Upper lobe of right lung (tissue), 1 donor: ENCODE measurements at places on chromosomes 1 and 21. TPM values are rescaled to one million over a fixed set of nuclear protein-coding genes. Genes with fewer than 3 reads are reported as not detected.

DNA sequence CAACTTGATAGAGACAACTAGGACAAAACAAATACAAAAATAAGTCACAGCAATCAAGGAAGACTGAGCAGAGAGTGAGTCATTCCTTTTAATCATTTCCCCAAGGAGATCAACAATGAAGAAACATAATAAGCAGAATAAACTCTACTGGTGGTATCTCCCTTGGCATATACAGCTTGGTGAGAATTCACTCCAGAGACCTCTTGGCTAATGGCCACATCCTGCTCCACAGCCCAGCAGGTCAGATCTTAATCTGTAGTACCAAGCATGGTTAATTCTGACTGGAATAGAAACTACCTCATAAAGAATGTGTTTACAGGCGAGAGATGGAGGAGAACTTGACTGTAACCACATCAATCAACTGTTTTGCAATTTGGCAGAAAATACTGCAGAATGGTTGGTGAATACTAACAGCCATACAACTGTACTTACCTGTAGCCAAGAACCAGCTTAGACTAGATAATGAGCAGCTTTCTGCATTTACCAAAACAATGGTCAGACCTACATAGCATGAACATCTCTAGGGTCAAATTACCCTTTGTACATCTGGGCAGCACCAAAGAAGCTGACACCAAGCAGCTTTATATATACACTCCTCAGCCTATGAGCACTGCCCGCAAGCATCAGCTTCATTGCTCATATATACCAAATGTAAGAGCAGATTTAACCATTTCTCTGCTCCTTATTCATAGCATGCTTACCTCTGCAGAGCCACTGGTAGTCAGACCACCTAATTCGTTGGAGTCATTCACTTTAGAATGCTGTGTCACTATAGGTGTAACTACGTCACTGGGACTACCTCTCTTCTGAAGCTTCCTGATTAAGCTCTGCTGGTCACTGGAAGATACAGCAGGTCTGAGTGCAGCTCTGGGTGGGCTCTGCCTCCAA lies 51.0 kb downstream of the KIAA0319L start:
- no peak for DNase-seq

- no peak for DNase-seq
Measured at GRCh38 chr1:185934476-185935189, 200.4 kb downstream of the HMCN1 start.

GRCh38 chr1:44401256-44402228 lies 3.5 kb upstream of the RNF220 start:
- DNase-seq, result no peak

DNA sequence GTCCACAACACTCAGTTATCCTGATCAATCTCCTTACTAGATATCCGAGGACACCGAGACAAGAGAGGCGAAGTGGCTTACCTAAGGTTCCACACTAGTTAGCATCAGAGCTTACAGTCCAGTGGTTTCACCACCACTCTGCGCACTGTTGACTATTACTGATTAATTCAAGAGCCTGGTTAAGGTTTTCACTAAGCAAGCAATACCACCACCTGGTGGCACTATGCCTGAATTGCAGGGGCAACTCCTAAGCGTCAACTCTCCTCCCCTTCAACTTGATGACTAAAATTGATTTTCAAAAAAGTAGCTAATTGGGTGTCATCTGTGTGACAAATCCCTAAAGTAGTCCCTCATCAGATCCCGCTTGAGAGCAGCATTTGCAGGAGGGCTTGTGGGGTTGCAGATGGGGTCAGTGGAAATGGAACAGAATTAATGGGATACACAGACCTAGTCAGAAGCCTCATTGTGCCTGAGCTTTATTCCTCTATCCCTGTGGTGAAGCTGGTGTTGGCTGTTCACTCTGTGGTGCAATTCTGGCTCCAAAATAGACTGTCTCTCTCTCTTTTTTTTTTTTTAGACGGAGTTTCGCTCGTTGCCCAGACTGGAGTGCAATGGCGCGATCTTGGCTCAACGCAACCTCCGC lies 9.1 kb downstream of the TTC22 start:
- DNase-seq, result no peak

DNA sequence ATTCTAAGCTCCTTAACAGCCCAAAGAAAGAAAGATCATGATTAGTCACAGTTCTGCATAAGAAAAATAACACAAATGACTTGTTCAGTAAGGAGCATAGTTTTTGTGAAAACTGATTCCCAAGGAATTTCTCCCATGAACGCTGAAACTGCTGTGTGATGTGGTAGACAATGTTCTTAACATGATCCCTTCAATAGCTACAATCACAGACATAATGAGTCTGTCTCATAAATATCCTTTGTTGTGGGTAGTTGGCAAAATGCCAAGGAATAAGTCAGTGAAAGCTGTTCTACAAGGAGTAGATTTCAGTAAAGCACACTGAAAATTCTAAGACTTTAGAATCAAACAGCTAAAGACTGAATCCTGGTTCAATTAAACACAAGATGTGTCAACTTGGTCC lies 404.8 kb downstream of the HLX start:
- no peak for DNase-seq

- no peak for DNase-seq
Measured at GRCh38 chr1:81307786-81308185, 492.9 kb upstream of the ADGRL2 start.

- no peak for DNase-seq
Measured at GRCh38 chr1:46585312-46585938, 18.6 kb downstream of the MKNK1 start.

Gene TMIGD3
- 5.1 TPM for total RNA-seq

DNA sequence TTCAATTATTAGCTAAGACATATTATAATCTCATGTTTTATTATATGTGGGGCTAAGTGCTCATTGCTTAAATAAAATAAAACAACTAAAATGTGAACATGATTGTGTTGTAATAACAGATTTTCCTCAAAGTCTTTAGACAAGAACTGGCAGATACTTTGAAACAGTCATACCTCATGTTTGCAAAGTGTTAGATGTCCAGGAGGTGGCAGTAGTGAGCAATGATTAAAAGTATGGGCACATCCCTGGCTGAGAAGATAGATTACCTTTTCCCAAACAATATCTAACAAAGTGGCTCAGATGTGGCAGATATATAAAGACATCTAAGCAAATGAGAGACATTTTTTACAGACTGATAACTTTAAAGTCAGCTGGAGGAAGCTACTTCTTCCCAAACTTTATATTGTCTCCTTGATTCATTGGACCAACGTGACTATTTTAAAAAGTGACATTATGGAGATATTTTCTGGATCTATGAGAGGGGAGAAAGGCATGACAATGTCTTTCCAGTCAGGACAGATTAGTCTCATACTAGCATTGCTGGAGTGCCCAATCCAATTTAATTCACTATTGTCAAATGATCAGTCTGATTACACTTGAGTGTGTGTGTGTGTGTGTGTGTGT lies 269.8 kb downstream of the S1PR1 start:
- no peak for DNase-seq

Gene LMX1A
- total RNA-seq, result not detected

GRCh38 chr1:21622466-21623315 lies 46.5 kb downstream of the RAP1GAP start:
- peak; percentile 83 for DNase-seq

Gene DNASE2B
- total RNA-seq, result 21.7 TPM

- DNase-seq, result no peak
Measured at GRCh38 chr1:246753670-246754535, 29.7 kb downstream of the SCCPDH start.

Gene ABCD3
- 50.9 TPM for total RNA-seq

Gene KIRREL1
- 40.8 TPM for total RNA-seq

DNA sequence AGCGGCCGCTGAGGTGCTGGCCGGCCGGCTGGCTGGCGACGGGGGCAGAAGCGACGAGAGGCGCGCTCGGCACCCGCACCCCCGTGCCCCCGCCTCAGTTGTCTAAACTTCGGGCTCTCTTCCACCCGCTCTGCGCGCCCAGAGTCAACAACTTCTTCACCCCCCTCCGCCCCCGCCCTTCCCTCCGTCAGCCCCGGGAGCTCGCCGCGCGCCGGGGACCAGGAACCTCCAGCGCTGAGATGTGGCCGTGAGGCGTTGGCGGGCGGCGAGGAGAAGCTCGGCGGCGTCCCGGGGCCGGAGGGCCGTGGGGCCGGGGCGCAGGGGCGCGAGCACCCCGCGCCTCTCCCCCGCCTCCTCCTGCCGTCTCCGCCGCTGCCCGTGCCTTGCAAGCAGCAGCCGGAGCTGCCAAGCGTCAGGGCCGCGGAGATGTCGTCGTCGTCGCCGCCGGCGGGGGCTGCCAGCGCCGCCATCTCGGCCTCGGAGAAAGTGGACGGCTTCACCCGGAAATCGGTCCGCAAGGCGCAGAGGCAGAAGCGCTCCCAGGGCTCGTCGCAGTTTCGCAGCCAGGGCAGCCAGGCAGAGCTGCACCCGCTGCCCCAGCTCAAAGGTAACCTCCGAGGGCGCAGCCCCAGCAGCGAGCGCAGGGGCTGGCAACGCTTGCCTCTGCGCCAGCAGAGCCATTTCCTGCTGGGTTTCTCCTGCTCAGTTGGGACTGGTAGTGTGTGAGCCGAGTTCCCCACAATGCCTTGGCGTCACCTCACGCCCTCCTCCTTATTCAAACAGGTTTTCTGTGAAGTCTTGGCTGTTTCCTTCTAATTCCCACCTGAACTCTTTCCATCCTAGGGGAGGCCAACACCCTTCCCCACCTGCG lies 710 bp downstream of the PPP2R5A start:
- peak; percentile 92 for DNase-seq

Gene TEX38
- not detected for total RNA-seq

- DNase-seq, result no peak
Measured at GRCh38 chr1:151520359-151520758, 9.2 kb downstream of the CGN start.

Gene CENPS
- total RNA-seq, result 10.2 TPM

GRCh38 chr1:151553659-151554058 lies 13.6 kb downstream of the TUFT1 start:
- no peak for DNase-seq

Gene RGS5
- total RNA-seq, result 93.1 TPM

Gene CAMTA1
- total RNA-seq, result 63.4 TPM

GRCh38 chr1:228073857-228074545 lies 8.5 kb upstream of the ARF1 start:
- DNase-seq, result peak; percentile 63

GRCh38 chr1:175673371-175674150 lies 69.8 kb downstream of the TNR start:
- DNase-seq, result no peak

GRCh38 chr1:180494370-180494769 lies 8.0 kb downstream of the ACBD6 start:
- no peak for DNase-seq

GRCh38 chr1:209646558-209646957 lies 5.7 kb downstream of the LAMB3 start:
- no peak for DNase-seq

Gene FCRL5
- 0.93 TPM for total RNA-seq

DNA sequence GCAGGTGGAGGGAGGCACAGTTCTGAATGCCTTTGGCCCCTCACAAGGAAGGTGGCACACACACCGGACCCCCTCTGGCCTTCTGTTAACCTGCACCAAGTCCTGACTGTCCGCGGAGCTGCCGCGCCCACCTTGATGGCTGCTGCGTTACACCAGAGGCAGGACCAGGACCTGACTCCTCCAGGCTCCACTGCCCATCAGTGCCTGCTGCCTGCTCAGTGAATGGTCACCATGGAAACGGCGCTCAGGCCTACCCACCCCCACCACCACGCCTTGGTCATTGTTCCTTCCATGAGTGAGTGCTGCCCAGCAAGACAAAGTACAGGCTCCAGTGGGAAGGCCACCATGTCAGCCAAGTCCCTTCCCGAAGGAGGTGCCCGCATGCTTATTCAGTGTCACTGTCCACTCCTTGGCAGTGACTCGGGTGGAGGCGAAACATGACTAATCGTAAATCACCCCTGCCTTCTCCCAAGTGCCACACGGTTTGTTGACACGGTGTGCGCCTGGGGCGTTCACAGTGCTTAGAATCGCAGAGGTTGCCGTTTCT lies 57.3 kb downstream of the SLC37A1 start:
- peak; percentile 65 for DNase-seq

GRCh38 chr1:229258031-229258756 lies 12.7 kb upstream of the RAB4A start:
- no peak for DNase-seq

GRCh38 chr1:100164216-100164615 lies 13.8 kb downstream of the LRRC39 start:
- no peak for DNase-seq

Gene SLC1A7
- total RNA-seq, result 0.26 TPM

GRCh38 chr1:26378088-26378878 lies 5.7 kb upstream of the ZNF683 start:
- DNase-seq, result no peak

Gene CTSK
- total RNA-seq, result 35.5 TPM

Gene PRR9
- not detected for total RNA-seq

Gene LIPI
- not detected for total RNA-seq

- no peak for DNase-seq
Measured at GRCh38 chr1:33634806-33635205, 162.4 kb downstream of the ZSCAN20 start.

DNA sequence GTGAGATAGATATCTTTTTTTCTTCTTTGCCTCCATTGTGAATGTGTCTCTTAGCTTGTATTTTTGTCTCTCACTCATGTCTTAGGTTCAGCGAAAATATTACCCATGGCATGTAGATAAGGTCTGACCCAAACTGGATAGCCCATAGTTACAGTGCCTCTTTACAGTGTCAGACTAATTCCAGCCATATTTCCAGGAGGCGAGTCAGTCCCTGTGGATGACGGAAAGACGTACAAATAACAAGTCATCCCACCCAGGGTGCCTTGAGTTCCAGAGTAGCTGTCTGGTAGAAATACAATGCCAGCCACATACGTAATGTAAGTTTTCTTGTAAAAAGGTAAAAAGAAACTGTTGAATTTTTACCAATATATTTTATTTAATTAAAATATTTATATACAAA lies 157.3 kb downstream of the ZNF281 start:
- DNase-seq, result no peak

- DNase-seq, result no peak
Measured at GRCh38 chr1:2481885-2482284, 5.8 kb downstream of the PLCH2 start.

Gene MROH9
- not detected for total RNA-seq
